ENCODE measurements at places on chromosomes 12 and 14. TPM values are rescaled to one million over a fixed set of nuclear protein-coding genes. Genes with fewer than 3 reads are reported as not detected.

Gene CISTR
- not detected for total RNA-seq

Gene PGAM5
- total RNA-seq, result 13.9 TPM

Gene ETFRF1
- 67.5 TPM for total RNA-seq

Gene FSCB
- under 0.01 TPM for total RNA-seq

Gene PPP1R1A
- total RNA-seq, result not detected

Gene ATL1
- 5.7 TPM for total RNA-seq

Gene PTCSC3
- total RNA-seq, result not detected

Gene TAS2R20
- total RNA-seq, result 2.6 TPM

Gene TNFAIP2
- total RNA-seq, result 410 TPM

Gene CFAP251
- 0.21 TPM for total RNA-seq

Gene TAS2R46
- total RNA-seq, result 6.5 TPM

Gene SPATA7
- total RNA-seq, result 5.0 TPM

Gene IL26
- 0.21 TPM for total RNA-seq

Gene TMEM132D
- under 0.01 TPM for total RNA-seq

Gene GRIP1
- 0.94 TPM for total RNA-seq

Gene EIF2B1
- 34.3 TPM for total RNA-seq

Gene CAPZA3
- total RNA-seq, result not detected

Gene PTHLH
- total RNA-seq, result not detected
